DMS53 (cell line): ENCODE measurements at places on chromosomes 5 and 9.
A peak's percentile ranks its signal among the peaks of the same experiment; 100 is the strongest.

DNA sequence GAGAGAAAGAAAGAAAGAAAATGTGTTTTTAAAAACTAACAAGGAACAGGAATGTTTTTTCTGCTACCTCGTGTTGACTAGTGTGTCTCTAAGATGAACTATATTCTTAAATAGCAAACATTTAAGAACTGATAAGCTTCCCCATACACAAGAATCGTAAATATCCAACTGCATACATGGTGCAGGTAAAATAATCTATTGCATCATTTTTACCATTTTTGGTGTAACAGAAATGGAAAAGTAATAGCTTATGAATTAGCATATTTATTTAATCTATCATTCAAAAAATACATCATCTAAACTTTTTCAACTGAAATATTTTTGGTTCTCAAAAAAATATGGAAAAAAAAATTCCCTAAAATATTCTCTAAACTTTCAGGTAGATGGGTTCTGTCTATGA is 59.7 kb upstream of the RAD23B start:
- no peak for DNase-seq

- no peak for DNase-seq
Measured at GRCh38 chr5:41831155-41831554, 39.1 kb downstream of the OXCT1 start.

GRCh38 chr9:107487521-107488374 is 1.8 kb downstream of the KLF4 start:
- DNase-seq = peak; percentile 72

- DNase-seq = no peak
Measured at GRCh38 chr5:42361315-42361688, 61.9 kb upstream of the GHR start.

DNA sequence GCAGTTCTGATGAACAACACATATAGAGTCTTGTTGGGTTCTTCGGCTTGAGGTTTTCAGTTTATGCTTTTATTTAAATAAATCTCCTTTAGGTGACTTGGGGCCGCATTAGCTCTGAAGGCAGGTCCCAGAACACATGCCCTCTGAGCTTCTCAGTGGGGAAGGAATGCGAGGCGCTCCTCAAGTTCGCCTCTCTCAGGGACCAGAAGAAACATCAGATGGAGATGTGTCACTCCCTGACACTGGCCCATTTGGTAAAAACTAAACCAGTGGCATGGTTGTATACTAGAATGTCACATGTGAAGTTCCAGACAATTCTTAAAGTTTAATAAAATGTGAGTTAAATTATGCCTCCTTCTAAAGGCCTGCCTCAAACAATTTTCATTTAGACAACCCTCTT is 1.9 kb downstream of the MACROH2A1 start:
- DNase-seq = no peak
